Sciatic nerve (tissue), 2 donors: ENCODE measurements at places on chromosomes 5 and 9.
A peak's percentile ranks its signal among the peaks of the same experiment; 100 is the strongest.

DNA sequence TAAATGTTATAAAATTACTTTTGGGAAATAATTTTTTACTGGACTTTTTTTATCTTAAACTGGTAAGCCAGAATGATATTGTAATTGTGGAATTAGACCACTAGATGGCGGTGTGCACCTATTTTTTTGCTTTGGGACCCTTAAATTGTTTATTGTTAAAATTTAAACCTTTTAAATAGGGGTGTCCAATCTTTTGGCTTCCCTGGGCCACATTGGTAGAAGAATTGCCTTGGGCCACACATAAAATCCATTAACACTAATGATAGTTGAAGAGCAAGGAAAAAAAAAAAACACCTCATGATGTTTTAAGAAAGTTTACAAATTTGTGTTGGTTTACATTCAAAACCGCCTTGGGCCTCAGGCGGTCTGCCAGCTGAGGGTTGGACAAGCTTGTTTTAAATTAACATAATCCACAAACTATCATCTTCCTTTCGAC, 28.4 kb upstream of the GADD45G start:
- no peak for DNase-seq

DNA sequence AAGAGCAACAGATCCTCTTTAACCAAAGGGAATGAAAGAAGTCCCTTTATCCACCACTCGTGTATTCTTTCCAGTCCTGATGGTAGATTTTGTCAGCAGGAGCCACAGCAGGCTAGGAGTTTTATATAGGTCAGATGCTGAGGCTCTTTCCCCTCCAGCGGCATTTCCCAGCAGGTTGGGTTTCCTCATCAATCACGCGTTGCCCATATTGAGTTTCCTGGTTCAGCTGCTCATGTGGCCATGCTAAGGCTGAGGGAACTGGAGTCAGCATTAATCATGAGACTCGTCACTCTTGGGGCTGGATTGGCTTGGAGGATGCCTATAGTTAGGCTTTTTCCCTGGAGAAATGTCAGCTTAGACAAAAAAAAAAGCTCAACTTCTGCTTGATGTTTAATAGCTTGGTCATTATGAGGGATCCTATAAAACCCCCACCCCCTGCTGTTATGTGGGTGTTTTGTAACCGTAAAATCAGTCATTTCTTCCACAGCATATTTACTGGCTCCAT, 193.4 kb upstream of the GAS1 start:
- DNase-seq, result no peak

GRCh38 chr5:159034083-159034824, 65.5 kb downstream of the EBF1 start:
- no peak for DNase-seq

DNA sequence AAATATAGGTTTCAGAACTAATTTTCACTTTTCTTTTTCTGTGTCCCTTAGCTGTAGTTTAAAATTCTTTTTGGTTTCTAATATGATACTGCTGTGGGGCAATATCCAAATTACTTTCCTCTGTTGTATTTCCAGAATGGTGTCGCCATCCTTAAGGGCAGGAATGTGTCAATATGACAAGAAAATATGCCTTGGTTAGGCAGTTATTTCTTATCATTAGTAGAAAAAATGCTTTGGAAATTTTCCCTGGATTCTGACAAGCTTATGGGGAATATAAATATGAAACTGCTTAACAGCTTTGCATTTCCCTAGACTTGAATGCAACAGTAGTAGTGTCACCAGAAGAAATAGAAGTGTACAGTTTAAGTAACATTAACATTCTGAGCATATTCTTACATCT, 29.4 kb downstream of the ANKRD34B start:
- DNase-seq, result no peak

DNA sequence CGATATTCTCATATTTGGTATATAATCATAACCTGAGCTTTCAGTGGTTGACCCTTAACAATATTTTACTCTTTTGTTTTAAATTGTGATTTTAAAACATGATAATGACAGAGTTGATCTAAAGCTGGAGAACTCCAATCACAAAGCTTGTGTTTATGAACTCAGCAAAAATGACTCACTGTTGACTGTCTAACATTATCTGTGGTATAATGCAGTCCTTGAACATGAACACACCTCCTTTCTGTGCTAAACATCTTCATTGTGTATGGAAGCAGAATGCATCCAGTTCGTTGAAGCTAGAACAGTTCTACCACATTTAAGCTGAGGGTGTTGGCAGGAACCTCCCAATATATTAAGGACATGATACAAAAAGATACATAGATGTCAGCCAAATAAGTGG, 1030.2 kb upstream of the SEMA6A start:
- no peak for DNase-seq

- no peak for DNase-seq
Measured at GRCh38 chr9:108845947-108846346, 9.8 kb downstream of the ACTL7B start.

DNA sequence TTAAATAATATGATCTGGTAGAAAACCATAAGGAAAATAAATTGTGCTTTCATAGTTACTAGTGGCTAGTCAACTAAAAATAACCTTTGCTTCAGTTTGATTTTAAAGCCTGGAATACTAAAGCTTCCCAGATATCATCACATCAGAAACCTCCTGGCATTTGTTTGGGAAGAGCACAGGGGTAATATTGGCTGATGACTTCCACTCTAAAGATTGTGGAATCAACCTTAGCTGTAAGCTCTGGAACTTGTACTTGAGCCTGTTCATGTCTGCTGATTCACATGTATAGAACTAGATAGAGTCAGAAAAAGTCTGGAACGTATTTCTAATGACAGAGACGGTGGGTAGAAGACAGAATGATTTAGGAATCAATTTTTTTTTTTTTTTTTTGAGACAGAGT, 345.0 kb downstream of the CWC27 start:
- DNase-seq, result no peak

DNA sequence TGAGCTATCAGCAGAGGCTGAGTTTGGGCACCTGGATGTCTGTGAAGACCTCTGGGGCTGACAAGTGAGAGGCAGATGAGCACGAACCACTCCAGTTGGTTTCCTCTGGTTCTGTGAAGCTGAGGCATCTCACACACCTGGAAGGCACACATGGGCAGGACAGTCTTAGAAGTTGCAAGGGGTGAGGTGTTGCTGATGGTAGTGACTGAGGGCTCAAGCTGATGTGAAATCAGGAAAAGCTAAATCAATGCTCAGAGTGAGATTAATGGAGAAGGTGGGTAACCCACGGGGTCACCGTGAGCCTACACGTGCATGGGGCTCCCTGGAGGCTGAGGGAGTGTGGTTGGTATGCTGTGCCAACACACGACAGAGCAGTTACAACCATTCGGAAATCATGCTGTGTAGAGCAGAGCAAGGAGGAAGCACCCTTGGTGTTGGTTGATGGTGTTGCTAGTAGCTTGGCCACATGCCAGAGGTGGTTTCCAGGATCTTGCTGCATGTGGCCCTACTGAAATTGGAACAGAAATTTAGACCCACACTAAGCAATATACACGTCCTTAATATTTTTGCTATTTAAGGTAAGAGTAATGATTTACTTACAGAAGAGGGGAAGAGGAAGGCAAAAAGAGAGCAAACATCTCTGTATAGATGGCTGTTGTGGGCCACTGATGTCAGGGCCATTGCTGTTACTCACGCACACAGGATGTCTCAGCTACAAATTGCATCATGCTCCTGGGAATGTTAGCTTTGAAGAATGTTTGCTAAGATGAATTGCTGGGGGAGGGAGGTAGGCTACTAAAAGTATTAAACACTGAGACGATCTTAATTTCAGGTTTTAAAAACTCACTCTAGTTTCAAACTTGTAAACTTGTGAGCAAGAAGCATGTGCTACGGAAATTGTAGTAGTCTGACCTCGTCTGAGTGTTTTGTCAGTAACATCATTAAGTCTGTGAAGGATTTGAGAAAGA, 170.5 kb downstream of the ARHGEF28 start:
- peak; percentile 73 for DNase-seq

GRCh38 chr5:177600508-177601018, 631 bp downstream of the B4GALT7 start:
- peak; percentile 46 for DNase-seq

DNA sequence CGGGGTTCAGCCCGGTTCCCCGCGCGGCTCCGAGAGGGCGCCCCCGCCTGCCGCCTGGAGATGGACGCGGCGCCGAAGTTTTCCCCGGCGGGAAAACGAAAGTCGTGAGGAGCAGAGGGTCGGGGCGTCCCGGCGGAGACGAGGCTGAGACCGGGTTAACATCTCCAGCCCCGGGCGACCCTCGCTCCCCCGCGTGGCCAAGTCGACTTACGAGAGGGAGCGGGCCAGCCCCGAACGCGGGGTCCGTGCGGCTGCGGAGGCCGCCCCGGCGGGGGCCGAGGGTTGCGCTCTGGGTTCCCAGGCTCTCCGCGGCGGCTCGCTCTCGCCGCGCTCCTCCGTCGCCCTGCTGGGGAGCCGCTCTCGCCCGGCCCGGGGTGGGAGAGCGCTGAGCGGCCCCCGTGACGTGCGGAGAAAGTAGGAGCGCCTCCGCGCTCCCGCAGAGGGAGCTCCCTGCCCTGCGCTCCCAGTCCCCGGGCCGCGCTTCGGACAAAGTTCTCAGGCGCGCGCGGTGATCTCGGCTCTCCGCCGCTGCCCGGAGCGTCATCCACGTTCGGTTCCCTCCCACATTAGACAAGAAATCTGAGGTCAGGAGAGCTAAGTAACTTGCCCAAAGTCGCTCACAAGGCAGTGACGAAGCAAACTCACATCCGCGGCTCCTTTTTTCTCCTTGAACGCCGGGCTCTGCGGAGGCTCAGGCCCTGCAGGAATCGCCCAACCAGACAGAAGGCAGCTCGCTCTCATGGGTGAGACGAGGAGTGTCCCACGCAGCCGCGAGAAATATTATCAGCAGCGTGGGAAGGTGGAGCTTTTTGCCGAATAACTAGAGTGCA, 1.2 kb upstream of the GCNT4 start:
- DNase-seq, result peak; percentile 69

GRCh38 chr5:14959399-14960119, 88.0 kb upstream of the ANKH start:
- no peak for DNase-seq

DNA sequence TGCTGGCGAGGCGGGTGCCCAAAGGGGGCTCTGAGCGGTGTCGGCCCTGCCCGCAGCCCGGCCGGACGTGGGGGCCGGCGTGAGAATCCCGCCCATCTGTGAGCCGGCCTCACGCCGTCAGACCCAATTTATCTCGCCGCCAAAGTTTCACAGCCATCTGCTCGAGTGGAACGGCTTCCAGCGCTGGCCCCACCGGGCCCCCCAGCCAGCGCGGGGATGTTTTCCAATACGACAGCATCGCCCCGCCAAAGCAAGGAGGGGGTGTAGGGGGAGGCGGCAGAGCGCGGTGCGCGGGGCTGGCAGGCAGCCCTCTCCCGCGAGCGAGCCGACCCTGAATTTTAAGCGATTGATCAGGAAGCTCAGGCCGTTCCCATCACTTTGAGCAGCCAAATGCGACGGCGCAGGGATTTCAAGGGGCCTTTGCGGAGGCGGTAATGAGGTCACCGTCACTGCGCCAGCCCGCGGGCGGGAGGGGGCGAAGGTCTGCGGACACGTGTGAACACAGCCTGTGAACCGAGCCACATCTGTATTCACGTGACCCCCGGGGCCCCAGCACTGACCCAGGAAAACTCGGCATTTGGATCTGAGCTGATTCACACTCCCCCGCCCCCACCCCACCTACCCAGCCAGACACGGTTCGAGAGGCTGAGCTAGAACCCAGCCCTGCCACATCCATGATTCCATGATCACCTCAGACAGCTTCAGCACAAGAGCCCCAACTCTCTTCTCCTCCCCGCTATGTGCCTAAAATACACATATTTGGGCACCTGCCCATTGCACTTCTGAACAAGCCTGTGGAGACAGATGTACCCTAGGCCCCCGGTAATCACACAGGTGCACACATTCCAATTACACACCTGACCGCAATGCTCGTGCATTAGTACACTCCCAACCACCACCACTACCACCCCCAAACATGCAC, 47.8 kb upstream of the PSD2 start:
- DNase-seq, result peak; percentile 79

DNA sequence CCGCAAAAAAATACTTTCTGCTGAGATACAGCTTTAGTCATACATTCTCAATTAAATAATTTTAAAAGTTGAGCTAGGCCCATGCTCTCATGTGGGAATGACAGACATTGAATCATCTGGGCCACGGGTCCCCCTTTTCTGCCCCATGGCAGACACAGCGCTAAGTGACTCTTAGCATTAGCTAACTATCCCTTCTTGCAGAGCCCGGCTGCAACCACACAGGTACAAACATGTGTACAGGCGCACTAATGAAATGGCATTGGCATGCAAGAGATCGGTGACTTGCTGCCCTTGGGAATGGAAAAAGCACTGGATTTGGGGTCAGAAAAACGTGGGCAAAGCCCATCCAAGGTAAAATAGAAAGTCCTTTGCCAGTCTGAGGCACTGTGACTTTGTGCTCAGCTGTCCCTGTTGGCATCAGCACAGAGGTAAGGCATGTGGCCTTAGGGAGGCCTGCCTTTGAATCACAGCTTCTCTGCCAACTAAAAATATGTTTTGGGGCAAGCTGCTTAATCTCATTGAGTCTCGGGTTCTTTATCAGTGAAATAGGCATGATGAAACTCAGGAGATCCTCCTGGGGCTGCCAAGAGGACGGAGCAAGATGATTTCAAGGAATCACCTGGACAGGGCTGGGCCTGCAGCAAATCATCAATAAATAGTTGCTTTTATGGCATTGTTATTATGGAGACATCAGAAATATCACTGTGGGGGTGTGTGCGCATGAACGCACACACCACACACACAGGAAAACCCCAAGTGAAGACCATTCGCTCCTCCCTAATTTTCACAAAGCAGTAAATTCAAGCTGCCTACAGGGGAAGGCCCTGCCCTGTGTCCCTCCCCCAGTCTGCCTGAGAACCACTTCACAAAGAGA, 54.2 kb downstream of the WHRN start:
- DNase-seq, result no peak

DNA sequence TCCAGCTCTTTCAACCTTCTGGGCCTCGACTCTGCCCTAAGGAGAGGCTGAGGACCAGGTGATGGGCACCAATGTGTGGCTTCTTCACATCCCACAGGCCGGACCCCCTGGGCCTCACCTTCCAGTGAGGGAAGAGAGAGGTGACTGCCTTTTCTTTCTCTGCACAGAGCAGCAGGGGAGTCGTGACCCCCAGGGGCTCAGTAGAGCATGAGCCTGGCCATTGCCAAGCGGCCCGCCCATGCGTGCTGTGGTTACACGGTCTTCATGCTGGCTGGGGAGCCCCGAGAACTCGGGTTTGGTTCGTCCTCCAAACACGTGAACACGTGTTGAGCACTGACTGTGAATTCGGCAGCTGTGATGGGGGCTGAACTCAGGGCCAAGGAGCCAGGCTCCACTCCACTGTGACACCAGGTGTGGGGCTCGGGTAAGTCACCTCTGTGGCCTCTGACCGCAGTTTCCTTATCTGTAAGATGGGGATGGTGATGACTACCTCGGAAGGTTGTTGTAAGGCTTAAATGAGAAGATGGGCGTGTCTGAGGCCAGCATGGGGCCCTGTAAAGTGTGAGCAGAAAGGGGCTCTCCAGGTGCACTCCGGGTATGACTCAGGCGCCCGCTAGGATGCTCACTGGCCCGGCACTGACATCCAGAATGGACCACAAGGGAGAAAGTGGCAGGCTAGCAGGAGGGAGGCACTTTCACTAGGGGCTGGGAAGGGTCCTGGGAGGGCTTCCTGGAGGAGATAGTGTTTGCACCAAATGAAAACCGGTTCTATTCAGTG, 13.4 kb upstream of the GRHPR start:
- DNase-seq, result no peak
